BE2C (cell line): ENCODE measurements at places on chromosomes 11 and 22.

DNA sequence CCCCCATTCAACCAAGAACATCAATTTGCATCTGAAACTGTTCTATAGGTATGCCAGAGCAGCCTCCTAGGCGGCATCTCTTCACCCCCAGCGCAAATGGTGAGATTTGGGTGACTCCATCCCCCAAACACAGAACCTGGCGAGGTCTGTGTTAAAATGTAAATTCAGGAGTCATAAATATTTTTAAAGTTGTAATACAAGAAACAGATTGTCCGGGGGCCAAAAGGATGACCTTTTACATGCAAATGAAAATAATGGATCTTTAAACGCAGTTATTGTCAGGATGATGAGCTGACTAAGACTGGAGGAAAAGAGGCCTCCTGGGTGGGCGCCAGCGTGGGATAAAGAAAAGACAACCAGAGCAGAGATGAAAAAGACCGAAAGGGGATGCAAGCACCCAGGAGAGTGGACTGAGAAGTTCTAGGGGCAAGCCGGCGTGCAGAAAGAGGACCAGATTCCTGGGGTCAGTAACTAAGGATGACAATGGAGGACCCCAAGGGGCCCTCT, 16.0 kb upstream of the ADA2 start:
- DNase-seq, result no peak

DNA sequence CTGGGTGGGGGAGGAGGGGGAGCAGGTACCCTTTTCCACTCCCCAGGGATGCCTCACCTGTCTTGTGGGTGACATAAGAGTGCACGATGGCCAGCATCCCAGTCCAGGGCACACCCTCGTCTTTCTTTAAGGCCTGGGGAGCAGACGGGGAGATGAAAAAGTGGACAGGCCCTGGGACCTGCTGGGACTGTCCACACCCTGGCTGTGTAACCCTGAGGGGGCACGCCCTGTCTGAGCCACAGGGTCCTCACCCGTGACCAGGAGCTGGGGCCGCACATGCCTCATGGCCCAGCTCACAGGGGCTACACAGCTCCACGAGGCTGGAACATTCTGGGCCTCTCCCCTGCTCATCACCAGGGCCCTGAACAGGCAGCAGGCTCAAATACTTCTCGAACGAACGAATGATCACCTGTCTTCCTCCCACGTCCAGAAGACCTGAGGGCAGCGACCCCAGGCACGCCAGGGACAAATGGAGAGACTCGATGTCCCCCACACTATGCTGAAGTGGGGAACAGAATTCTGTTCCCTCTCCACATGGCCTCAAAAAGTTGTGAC, 123.9 kb downstream of the PHF21B start:
- no peak for DNase-seq

DNA sequence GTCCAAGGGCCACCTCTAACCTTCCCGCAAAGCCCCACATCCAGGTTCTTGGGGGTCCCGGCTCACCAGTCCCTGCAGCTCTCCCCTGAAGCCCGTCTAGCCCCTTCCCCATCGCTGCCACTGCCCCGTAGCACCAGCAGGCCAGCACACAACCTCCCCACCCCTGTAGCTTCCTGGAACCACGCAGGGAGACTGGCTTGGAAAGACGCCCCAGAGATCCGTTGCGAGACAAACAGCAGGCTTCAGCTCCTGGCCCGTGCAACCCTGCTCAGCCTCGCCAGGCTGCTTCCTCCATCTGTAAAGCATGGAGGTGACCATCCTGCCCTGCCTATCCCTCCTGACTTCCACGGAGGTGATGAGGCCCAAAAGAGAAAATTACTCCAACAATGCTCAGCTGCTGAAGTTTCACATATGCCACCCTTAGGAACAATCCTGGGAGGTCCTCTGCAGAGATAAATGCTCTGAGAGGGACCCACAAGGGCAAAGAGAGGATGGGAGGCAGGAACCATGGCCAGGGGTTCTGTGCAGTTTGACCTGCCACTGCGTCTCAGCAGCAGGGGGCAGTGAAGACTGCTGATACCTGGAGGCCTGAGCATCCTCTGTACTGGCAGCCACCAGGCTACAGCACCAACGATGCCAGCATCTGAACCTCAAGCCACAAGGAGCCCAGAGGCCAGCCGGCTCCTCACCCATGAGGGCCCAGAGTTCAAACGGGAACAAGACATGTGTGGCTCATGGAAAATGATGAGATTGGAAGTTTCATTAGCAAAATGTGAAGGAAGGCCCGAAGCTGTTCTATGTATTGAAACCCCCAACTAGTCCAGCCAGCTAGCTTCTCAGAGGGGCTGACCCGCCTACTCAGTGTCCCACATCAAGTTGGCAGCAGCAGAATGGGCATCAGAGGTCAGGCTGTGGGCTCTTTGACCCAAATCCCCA, 16.1 kb downstream of the DGCR2 start:
- DNase-seq, result peak; percentile 34

- DNase-seq, result no peak
These were observed 256.9 kb downstream of the SOX6 start for GRCh38 chr11:16099343-16099900.

- DNase-seq, result no peak
These were observed 53.8 kb downstream of the DENND5A start for GRCh38 chr11:9211322-9211721.

- DNase-seq, result peak; percentile 2
These were observed 97.6 kb downstream of the PDE2A start for GRCh38 chr11:72576661-72577060.

DNA sequence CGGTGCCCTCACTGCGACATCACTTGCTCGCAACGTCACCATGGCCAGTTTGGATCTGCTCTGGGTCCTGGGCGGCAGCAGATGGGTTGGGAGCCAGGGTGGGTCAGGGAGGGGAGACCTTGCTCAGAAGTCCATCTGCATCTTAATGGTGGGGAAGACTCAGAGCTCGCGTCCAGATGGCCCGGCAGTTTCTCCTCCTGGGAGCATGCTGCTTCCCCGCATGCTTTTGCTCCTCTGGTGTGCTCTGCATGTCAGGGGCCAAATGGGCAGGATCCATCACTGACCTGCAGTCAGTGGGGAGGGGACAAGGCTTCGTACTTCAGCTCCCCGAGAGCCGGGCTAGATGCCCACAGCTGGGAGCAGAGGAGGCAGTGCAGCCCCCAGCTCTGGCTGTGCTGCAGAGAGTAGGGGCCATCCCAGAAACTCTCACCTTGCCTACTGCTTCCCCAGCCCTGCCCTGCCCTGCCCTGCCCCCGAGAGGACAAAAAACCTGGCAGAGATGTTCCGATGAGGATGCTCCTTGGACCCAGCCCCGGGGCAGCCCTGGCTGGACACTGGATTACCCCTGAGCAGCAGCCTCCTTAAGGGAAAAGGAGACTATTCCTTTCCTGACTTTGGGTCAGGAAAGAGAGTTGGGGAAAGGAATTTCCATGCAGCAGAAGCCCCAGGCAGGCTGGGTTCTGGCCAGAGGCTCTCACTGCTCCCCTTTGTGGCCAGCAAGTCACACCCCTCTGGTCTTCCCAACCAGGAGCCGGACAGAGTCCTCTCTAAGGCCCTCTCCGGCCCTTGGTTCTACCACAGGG, 149.9 kb downstream of the PKNOX2 start:
- DNase-seq, result no peak

GRCh38 chr11:33452836-33453624, 195.8 kb downstream of the HIPK3 start:
- DNase-seq, result no peak

DNA sequence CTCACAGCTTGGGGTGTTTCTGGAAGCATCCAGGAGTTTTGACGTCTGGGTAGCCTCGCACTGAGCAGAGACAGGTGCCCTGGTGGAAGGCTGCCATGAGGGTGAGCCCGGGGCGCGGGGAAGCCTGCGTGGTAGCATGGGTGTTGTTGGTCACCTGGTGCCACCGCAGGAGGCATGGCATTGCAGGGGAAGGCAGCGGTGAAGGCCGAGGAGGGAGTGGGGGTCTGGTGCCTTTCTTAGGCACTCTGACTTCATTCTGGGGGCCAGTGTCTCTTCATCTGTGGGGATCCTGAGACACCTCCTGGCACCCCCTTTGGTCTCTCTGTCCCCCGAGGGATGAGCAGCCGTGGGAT, 271.2 kb downstream of the TBC1D22A start:
- DNase-seq, result peak; percentile 4

DNA sequence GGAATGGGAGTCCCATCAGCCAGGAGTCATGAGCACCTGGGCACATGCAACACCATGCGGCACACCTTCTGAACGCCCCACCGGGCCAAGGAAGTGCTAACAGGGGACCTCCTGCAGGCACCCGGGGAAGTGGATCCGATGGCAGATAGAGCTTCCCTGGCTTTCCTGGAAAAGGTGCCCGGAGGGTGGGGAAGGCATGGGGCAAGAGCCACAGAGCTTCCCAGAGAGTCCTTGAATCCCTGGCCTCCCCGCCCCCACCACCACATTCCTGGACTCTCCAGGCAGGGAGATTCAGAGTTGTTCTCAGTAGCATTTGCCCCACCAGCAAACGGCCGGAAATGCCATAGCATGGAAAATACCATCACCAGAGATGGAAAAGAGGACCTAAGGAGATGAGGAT, 8.3 kb downstream of the TRIM29 start:
- peak; percentile 3 for DNase-seq

DNA sequence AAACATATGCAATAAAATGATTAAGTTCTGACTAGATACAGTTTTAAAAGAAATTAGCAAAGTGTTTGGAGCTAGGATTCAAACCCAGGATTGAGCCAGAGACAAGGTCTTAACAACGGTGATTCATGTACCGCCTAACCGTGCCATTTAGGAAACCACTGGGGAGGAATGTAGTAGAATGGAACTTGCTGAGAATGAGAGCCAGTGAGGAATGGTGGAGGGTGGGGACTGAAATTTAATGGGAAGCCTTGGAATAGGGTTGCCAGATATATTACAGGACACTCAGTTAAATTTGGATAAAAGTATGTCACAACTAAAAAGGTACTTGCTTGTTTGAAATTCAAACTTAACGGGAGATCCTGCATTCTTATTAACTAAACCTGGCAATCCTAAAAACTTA, 30.4 kb upstream of the TMEM86A start:
- DNase-seq, result no peak

- DNase-seq, result no peak
These were observed 128.3 kb downstream of the NTM start for GRCh38 chr11:131498631-131499160.

DNA sequence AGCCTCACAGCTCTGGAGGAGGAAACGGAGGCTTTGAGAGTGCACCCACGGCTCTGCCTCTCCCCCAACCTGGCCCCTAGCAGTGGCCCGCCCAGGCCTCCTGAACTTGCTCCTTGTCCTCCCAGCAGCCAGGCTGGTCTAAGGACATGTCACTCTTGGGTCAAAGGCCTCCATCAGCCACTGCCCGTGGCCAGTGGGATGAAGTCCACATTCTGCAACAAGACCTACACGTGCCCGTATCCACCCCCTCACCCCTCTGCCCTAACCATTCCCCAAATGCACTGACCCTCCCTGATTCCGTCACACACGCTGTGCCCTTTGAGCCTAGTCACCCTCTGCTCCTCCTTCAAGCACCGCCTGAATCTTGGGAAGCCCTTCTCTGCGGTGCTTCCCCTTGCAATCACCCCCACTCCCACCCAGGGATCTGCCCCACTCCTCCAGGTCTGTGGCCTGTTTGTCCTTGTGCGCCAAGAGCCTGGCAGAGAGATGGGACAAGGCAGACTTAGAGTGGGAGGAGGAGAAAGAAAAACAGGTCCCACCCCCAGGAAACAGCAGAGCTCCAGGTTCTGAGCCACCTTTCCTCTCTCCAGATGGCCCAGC, 37.5 kb upstream of the TEF start:
- no peak for DNase-seq

GRCh38 chr11:23556163-23556750, 696.0 kb upstream of the CCDC179 start:
- DNase-seq, result no peak

DNA sequence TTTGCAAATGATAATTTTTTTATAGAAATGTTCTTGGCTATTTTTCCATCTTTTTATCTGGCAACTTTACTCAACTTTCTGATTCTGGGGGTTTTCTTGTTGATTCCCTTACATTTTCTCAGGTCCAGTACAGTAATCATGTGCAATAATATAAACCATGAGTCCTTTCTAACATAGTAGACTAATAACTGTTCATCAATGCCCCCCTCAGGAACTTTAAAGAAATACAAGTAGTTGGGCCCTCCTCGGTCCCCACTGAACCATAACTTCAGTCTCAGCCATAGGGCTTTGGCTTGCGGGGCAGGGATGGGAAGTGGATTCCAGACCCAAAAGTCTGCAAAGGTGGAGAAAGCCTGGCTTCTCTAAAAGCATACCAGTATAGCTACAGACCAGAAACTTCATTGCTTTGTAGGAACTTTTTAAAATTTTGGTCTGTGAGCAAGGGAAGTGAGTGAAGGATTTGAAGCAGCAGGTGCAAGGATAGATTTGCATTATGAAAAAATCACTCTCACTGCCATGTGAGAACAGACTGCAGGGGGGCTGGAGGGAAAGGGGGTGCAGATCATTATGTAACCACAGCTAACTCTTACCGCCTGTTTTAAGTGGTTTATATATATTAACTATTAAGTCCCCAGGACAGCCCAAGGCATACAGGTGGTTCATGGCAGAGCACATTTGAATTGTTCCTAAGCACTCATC, 10.4 kb upstream of the TUB start:
- no peak for DNase-seq

GRCh38 chr11:4092026-4092425, 2.6 kb upstream of the RRM1 start:
- DNase-seq, result no peak

- peak; percentile 27 for DNase-seq
These were observed 296.2 kb downstream of the CNTN5 start for GRCh38 chr11:99316776-99317520.

GRCh38 chr11:59173964-59174663, 2.2 kb downstream of the DTX4 start:
- DNase-seq, result no peak

DNA sequence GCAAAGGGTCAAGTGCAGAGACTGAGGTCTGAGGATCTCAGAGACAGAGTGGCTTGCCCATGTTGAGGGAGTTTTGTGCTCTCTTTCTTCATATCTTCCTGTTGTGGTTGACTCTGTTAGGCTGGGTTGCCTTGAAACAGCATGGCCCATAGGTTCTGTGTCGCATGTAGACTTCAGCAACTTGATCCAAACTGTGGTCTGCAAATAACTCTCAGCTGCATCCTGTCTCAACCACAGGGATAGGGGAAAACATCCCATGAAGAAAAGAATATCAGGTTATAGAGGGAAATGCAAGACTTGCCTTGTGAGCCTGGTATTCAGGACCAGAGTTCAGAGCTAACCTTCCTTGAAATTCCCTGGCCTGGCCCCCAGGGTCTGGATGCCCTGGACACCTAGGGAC, 69.4 kb downstream of the FLI1 start:
- no peak for DNase-seq

DNA sequence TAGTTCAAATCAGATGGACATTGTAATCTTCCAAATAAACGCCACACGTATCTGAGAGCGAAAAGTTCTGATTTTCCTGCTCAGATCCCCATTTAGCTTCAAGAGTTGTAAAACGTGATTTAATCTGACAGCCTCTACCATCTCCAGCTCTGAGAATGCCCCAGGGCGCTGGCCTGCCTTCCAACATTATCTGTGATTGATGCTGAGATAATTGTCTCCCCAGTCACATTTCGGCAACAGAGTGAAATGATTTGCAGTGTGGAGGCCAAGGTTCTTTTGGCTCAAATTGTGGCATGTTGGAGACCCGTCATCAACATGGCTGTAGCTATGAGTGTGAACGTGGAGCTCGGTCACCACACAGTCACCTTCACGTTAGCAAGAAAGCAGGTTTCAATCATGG, 283.4 kb downstream of the BRD1 start:
- no peak for DNase-seq
